ENCODE measurements at places on chromosomes 13 and 19. TPM values are rescaled to one million over a fixed set of nuclear protein-coding genes. Genes with fewer than 3 reads are reported as not detected.

DNA sequence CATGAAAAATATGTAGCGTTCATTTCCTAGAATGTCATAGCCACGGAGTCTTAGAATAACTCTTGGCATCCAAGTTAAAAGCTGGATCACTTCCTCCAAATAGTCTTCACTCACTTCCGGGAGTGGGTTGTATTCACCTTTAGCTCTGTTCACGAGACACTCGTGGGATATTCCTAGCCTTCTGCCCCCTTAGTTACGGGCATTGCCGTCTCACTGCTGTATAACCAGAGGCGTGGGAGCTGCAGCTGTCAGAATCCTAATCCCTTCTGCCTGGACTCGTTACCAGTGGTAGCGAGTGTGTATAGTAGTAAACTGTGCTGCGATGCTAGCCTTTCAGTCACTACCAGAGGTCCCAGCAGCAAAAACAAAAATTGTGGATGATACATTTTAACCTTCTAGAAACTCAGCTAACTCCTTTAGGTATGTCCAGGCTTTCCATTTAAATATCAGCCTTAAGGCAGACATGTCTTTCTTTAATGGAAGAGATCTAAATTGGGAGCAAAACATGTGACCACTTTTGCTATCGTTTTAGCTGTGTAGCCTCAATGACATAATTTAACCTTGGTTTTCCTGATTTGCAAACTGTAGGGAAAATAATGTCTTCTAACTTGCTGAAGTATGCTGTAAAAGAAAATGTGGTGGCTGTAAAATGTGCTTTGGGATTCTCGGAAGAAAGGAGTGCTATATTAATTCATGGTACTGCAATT is 34.1 kb downstream of the ERCC5 start:
- peaks cover 16% of the 10 kb centered on the region for H3K36me3 ChIP-seq
- DNase-seq = peak; percentile 31
- H3K27ac ChIP-seq = peak overlapping the region; percentile 73

GRCh38 chr13:72820898-72821279 is 39.0 kb downstream of the PIBF1 start:
- no peaks in the 10 kb centered on the region for H3K36me3 ChIP-seq
- H3K27me3 ChIP-seq = no peaks in the 10 kb centered on the region
- DNase-seq = no peak
- H3K4me1 ChIP-seq = no peaks in the 10 kb centered on the region
- no peak overlapping the region for H3K27ac ChIP-seq
- no peak overlapping the region for H3K4me3 ChIP-seq

- no peak for DNase-seq
- peaks cover 94% of the 10 kb centered on the region for H3K27me3 ChIP-seq
- no peaks in the 10 kb centered on the region for H3K36me3 ChIP-seq
- H3K27ac ChIP-seq = no peak overlapping the region
- no peak overlapping the region for H3K4me3 ChIP-seq
Measured at GRCh38 chr19:1450735-1451731, 1.1 kb downstream of the APC2 start.

- no peaks in the 10 kb centered on the region for H3K36me3 ChIP-seq
- no peaks in the 10 kb centered on the region for H3K4me1 ChIP-seq
- DNase-seq = no peak
- H3K27ac ChIP-seq = no peak overlapping the region
Measured at GRCh38 chr13:106186366-106187030, 349.0 kb downstream of the EFNB2 start.

- H3K4me3 ChIP-seq = no peak overlapping the region
- no peak for DNase-seq
- no peaks in the 10 kb centered on the region for H3K36me3 ChIP-seq
- peak overlapping the region; percentile 85 for H3K27ac ChIP-seq
- peaks cover 12% of the 10 kb centered on the region for H3K4me1 ChIP-seq
Measured at GRCh38 chr19:13104360-13104847, 1.7 kb upstream of the LYL1 start.

DNA sequence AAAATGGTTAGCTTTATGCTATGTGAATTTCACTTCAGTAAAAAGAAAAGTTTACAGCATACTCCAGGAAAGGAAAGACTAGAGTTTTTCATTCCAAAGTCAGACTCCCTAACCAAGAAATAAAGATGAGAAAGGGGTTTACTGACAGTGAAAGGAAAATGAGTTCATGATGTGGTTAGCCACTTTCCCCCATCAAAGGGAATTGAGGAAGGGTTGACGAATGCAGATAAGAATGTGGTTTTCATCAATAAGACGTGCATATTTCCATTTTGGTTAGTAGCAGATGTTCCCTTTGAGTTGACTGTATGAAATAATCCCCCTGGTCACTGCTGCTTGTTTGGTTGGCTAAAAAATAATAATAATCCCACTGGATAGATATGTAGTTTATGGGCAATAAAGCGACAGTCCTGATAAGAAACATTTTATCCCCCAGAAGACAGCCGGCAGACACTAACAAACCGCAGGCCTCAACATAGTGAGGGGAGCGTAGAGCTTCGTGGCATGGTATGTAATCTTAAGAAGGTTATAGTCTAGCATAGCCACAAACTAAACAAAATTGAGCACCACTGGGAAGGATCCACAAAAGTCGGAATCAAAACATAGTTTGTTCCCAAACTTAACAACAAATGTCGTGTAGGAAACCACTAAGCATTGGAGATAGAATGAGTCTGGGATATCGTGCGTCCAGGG is 114.8 kb downstream of the COL4A2 start:
- no peak overlapping the region for H3K4me3 ChIP-seq
- no peaks in the 10 kb centered on the region for H3K36me3 ChIP-seq
- no peak overlapping the region for H3K27ac ChIP-seq
- no peaks in the 10 kb centered on the region for H3K27me3 ChIP-seq
- H3K4me1 ChIP-seq = peaks cover 12% of the 10 kb centered on the region
- DNase-seq = no peak

DNA sequence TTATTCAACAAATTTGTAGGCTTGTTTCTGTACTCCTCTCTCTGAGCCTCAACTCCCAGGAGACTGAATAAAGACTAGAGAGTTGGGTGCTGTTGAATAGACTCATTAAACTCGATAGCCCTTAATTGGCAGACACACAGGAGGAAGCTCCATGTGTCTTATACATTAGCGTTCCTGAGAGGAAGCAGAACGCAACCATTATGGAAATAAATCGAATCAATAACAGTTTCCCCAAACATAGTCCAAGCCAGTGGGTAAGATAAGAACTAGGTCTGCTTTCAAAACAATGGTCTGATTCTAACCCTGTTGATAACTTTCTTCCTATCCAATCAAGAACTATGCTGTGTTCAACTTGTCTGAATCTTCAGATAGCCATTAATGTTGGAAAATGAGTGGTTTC is 118.1 kb upstream of the FNDC3A start:
- H3K36me3 ChIP-seq = no peaks in the 10 kb centered on the region
- no peak overlapping the region for H3K27ac ChIP-seq
- no peak overlapping the region for H3K4me3 ChIP-seq
- no peaks in the 10 kb centered on the region for H3K4me1 ChIP-seq

The CACNA1A gene
- 0.51 TPM for total RNA-seq

DNA sequence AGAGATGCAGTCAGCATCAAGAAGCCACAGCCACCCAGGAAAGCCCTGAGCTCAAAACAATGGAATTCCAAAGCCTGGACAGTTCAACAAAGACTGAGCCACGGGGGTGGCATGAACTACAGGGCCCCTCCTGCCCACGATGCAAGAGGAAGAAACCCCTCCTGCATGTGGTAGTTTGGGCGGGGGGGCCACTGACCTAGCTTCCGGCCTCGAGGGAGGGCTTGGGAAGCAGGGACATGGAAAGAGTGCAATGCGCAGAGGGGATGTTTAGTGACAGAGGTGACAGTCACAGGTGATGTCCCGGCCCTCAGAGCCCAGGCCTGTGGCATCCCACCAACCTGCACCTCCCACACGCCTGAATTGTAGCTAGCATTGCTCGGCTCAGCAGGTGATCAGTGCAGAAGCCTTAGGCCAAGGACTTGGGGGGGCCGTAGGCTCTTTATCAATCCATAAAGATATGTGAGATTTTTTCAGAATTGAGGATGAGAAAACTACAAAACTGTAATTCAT is 318.8 kb downstream of the TEX29 start:
- no peak overlapping the region for H3K27ac ChIP-seq
- no peaks in the 10 kb centered on the region for H3K27me3 ChIP-seq
- H3K36me3 ChIP-seq = no peaks in the 10 kb centered on the region

The SMIM24 gene
- total RNA-seq = not detected

The PSMD8 gene
- total RNA-seq = 1,301 TPM

DNA sequence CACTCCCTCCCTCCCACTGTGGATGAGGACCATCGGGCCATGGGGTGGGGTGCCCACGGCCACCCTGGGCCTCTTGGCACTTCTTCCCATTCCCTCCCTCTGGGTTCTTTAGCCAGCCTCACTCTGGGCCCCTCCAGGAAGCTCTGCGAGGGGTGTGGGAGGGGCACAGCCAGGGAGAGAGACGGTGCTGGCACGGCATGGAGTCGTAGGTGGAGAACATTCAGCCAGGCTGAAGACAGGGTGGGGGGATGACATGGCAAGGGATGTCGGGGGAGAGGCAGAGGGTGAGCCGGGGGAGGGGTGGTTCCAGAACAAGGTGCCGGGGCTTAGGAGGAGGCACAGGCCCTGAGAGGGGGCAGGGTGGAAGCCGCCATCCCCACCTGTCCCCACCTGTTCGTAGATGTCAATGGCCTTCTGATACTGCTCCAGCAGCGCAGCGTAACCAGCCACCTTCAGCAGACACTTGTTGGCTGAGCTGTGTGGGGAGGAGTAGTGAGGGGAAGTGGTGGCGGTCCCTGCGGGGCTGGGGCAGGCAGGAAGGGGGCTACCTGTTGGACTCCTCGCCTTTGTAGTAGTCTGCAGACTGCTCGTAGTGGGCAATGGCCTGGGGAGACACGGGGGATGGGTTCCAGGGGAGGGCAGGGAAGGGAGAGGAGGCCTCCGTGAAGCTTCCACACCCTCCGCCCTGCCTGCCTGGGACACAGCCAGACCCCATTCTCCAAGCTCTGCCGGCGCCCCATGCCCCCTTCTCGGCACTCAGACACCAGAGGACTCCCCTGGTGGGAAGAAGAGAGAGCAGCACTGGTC is 8.8 kb upstream of the KPTN start:
- H3K36me3 ChIP-seq = peaks cover 64% of the 10 kb centered on the region
- no peak overlapping the region for H3K4me3 ChIP-seq
- H3K27me3 ChIP-seq = no peaks in the 10 kb centered on the region

Measured in gastrocnemius medialis (tissue), 4 donors.